Esophagus muscularis mucosa (tissue), 4 donors: ENCODE measurements at places on chromosomes 2 and 18.

DNA sequence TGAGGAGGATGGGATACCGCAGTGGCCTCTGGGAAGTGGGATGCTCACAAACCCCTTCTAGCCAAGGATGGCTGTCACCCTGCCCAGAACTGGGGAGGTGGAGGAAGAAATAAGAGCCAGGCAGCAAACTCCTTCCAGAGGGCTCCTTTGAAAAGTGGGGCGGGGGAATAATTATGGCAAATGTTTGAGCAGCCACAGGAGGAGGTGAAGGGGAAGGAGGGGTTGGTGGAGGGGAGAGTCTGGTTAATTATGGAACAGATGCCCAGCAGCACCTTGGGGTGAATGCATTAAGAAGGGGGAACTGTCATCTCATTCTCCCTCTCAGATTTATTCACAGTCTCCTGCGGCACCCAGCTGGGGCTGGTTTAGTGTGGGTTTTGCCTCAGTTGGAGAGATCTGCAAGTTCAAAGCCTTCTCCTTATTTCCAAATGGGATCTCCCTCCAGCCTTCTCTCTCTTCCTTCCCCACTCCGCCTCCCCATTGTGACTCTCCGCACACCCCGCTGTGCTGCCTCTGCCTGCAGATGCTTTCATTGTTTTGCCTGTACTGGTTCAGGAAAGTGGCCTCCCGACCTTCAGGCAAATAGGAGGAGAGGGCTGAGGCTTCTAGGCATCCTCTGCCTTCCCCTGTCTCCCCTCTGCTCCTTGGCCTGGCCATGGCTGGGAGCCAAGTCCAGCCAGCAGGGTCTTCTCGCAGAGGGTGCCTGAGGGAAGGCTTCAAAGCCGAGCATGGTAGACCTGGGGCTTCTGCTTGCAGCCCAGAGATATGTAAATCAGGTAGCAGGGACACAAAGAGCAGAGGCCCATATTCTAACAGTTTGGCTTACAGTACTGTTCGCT is 457.2 kb upstream of the MEX3C start:
- DNase-seq = no peak

GRCh38 chr2:166134252-166135151 is 6.7 kb upstream of the SCN1A start:
- DNase-seq = no peak

DNA sequence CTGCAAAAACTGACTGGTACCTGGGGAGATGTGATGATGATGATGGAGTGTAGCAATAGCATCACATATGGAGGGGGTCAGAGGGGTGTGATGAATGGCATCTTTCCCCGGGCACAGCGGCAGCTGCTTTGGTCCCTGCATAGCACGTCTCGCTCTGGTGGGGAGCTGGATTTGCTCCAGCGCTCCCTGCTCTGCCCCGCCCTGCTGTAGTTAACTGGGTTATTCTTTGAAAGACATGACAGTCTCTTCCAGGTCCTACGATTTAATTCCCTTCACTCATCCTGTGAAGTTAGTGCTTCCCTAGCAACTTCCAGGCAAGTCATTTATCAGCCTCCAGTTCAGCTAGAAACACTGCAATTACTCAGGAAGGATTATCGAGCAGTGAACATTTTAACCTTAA is 463.1 kb downstream of the TSN start:
- DNase-seq = no peak

- no peak for DNase-seq
Measured at GRCh38 chr2:35160871-35161270, 1194.7 kb upstream of the CRIM1 start.

DNA sequence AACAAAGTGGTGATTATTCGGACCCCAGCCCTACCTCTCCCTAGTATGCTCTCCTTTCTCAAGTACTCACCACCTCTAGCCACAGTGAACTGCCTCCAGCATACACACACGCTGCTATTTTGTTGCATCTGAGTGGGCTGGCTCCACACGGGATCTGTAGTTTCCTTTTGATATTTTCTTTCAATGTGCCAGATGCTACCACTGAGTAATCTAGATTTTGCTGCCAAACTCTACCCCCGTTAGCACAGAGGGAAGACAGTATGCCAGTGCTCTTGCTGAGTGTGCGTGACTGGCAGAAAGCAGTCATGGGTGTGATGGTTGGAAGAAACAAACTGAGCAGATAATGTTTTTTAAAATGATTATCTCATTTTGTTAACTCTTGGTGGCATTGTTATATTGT is 11.6 kb downstream of the CFLAR start:
- DNase-seq = no peak
